ENCODE measurements at places on chromosomes 16 and 17.

DNA sequence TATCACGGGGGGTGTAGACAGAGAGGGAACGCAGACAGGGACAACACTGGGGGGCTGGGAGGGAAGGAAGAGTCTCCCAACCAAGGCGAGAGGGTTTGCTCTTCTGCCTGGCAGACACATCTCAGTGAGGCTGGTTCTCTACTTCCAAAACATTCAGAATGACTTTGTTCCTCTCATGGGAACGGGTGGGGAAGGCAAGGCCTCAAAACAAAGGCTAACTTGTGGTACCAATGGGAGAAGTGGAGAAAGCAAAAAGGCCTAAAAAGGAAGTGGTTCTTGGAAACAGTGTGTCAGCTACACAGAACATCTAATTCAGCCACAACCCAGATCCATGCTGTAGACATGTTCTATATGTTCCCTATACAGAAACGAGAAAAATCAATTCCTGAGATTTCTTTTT, 7.5 kb downstream of the FLOT2 start:
- peak; percentile 9 for DNase-seq

- DNase-seq: peak; percentile 46
Observed at GRCh38 chr16:12455287-12455798, 348.3 kb downstream of the CPPED1 start.

GRCh38 chr17:29582254-29582765, 7.1 kb downstream of the GIT1 start:
- no peak for DNase-seq

DNA sequence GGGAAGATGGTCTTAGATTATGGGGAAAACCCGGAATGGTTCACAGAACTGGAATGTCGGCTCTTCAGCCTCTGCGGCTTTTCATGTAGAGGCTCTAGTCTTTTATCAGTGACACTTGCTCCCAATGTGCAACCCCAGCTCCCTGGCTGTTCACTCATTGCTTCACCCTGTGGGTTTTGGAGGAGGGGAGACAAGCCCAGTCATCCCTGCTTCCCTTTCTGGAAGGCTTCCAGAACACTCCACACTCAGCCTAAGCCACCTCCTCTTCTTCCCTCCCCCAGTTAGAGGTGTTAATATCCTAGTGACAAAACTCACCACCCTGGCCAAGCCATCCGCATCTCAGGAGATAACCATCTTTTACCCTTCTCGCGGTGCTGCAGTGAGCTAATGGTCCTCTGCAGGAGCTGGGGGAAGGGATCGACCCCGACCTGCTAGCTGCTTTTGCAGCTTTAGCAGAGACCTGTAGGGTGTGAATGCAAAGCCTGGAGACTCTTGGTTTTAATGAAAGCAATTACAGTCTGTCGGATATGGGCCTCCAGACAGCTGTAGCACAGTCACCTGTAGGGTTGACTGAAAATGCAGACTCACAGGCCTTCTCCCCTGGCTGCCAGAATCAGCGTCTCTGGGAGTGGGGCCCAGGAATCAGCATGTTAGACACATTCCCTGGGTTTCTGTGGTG, 24.3 kb upstream of the LASP1NB start:
- peak; percentile 98 for DNase-seq

- DNase-seq: no peak
Observed at GRCh38 chr17:74283371-74283673, 9.3 kb downstream of the DNAI2 start.

- no peak for DNase-seq
Observed at GRCh38 chr16:7344830-7345780, 12.5 kb downstream of the RBFOX1 start.

GRCh38 chr17:19703106-19703827, 13.1 kb downstream of the SLC47A2 start:
- no peak for DNase-seq

All from fibroblast of the aortic adventitia (primary cell).